ENCODE measurements at places on chromosomes 11 and 22.

- no peak for DNase-seq
Measured at GRCh38 chr11:61785837-61786402, 6.5 kb downstream of the TMEM258 start.

GRCh38 chr22:18078329-18079041 lies 695 bp downstream of the PEX26 start:
- DNase-seq, result peak; percentile 28

DNA sequence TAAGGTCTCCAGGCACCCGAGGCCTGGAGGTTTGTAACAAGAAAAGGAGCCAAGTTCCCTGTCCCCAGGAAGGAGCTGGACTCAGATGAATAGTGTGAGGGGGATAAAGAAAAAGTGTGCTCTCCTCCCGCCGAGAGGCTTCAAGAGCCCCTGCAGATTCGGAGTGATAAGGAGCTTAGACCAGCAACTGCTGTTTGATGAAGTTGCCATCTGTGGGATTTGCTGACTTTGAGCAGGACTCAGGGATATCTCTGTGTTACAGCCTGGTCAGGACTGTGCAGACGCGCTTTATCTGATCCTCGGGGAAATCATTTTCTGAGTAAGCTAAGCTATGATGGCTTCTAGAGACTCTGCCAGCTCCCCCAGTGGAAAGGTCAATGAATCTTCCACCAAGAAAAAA lies 1017.0 kb downstream of the TBC1D22A start:
- no peak for DNase-seq

DNA sequence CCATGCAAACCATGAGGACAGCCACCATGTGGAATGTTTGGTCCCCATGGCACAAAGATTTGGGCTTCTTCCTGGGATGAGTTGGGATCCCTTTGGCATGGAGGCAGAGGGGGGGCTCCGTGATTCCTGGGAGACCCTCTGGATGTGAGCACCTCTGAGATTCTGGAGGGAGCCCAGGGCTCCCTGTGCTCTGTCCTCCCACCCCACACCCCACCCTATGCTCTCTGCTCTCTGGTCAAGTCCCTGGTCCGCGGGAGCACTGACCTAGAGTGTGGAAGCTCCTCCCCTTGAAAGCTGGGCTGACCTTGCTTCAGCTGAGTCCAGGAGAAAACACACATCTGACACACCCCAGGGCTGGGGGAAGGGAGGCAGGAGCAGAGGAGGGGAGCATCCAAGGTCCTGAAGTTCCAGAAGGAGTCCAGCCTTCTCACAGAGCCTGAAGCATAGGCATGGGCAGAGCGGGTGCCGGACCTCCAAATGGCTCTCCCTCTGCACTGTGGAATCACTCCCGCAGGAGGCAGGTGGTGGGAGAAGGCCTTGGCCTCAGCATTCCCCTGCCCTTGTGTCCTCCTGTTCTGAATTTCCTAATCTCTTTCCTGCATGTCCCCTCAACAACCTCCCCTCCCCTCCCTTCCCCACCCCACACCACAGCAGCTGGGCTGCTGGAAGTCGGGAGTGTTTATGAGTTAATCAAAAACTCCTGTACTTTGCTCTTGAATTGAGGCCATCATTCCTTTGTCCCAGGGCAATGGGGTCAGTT lies 25.7 kb upstream of the OAF start:
- DNase-seq, result no peak

- DNase-seq, result no peak
Measured at GRCh38 chr11:69157156-69157821, 1.6 kb downstream of the SMIM38 start.

GRCh38 chr11:68081691-68082090 lies 39.5 kb downstream of the CHKA start:
- no peak for DNase-seq

- DNase-seq, result no peak
Measured at GRCh38 chr22:24553597-24554312, 1.2 kb downstream of the GUCD1 start.

- no peak for DNase-seq
Measured at GRCh38 chr11:133917921-133918607, 38.7 kb downstream of the IGSF9B start.

DNA sequence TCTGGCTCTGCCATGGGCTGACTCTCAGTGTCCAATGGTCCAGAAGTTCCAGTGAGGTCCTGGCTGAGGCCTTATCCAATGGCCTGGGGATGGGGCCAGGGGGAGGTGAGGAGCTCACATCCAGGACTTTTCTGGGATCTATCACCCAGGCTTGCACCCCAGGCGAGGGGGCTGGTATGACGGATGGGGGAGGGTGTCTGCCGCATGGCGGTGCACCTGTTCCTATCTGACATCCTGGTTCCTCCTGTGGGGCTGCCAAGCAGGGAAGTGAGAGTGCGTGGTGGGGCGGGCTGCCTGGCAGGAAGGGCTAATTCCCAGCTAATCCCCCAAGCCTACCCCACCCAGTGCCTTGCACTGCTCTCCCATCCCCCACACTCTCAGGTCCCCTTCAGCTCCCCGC lies 102.1 kb downstream of the NECTIN1 start:
- DNase-seq, result no peak

DNA sequence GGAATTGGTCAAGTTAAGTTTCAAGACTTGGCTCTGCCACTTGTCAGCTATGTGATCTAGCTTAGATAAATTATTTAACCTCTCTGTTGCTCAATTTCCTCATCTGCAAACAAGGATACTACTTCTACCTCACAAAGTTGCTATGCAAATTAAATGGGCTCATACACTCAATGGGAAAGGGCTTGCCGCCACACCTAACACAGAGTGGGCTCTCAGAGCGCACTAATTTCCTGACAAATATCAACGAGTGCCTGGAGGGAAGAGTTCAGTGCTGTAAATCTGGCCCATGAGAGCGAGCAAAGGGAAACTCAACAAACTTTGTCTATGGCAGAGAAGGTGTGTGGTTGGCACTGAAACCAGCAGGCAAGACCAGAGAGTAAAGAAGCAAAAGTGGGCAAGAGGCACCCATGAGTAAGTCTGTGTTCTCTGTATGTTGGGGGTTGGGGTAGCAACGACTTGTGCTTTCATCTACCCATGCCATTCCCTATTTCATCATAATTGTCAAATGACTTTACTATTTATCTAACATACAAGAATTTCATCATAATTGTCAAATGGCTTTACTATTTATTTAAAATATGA lies 60.7 kb upstream of the PHF21A start:
- no peak for DNase-seq

GRCh38 chr11:111230122-111230465 lies 15.4 kb upstream of the POU2AF2 start:
- DNase-seq, result no peak

GRCh38 chr22:44721213-44721612 lies 19.2 kb downstream of the PRR5 start:
- DNase-seq, result no peak

GRCh38 chr11:129268371-129268770 lies 76.2 kb upstream of the ARHGAP32 start:
- DNase-seq, result no peak

DNA sequence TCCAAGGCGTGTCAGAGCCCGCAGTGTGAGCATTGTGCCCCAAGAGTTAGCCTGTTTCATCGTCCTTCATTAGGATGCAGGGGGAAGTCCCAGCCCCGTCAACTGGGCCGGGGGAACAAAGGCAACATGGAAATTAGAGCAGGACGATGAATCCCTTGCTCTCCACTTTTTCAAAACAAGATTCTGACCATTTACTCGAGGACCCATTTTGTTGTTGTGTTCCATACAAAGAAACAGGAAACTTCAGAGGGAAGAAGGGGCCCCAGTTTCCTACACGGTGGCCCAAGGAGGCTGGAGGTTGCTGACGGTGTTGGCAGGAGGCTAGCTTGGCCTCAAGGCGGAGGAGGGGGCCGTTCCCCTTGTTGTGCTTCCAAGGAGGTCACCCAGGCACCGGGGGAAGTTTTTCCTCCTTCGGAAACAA lies 44.0 kb upstream of the SLC1A2 start:
- DNase-seq, result no peak

- peak; percentile 15 for DNase-seq
Measured at GRCh38 chr11:120985718-120986569, 38.0 kb upstream of the TBCEL start.

GRCh38 chr22:25205847-25206246 lies 6.2 kb downstream of the CRYBB3 start:
- no peak for DNase-seq

DNA sequence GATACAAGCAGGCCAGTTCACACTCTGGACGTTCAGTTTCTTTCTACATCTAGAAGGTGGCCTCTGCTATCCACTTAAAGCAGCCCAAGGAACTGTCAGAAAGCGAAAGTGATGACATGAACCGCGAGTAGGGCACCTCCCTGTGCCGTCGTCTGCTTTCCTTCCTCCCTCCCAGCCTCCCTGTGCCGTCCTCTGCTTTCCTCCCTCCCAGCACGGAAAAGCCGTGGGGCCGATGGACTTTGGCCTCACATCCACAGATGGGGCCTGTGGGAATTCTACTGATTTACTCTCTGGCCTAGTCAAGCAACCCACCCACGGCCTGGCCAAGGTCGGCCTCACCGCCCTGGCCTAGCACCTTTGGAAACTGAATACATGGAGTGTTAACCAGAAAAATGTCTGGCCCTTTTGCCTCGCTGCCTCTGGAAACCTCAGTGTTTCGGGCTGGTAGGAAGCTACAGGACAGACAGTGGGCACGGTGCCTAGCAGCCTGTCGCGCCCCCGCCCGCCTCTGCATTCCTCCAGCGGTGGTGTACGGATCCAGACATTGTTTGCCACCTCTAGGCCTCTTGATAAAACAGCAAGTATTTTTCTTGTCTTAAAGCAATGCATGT lies 14.2 kb downstream of the PEX26 start:
- no peak for DNase-seq

DNA sequence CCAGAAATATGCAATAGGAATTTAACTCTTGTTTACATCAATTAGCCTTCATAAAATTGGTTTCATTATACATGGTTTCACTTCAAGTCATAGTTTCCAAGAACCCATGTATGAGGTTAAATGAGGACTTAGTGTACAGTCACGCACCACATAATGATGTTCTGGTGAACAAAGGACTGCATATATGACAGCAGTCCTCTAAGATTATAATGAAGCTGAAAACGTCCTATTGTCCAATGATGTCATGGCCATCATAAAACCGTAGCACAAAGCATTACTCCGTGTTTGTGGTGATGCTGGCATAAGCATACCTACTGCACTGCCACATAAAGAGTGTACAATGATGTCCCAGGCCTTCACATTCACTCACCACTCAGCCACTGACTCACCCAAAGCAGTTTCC lies 31.1 kb downstream of the SMCO4 start:
- DNase-seq, result no peak

DNA sequence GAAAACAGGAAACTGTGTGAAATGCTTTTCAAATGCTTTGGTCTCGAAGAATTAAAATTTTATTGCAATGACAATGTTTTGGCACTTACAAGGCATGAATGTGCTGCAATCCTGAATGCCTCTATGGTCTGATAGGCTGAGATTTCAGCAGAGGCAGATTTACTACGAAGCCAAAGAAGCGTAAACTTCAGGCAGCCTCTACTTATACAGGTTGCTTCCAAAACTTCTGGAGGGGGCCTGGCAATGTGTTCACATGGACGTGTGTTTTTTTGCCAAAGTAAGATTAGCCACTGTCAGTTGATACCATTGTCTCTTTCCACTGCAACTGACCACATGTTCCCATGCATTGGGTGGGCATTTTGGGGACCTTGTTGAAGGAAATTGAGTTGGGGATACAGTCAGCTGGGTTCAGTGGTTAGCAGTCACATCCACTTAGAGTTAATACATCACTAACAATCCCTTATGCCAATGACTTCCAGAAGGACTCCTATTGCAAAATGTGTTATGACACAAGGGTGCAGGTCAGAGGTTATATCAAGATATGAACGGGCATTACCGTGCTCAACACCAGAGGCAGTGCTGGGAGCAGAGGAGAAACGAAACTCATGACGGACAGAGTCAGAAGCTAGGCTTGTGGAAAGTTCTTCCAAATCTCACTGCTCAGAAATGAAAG lies 48.8 kb downstream of the ABTB2 start:
- DNase-seq, result no peak

DNA sequence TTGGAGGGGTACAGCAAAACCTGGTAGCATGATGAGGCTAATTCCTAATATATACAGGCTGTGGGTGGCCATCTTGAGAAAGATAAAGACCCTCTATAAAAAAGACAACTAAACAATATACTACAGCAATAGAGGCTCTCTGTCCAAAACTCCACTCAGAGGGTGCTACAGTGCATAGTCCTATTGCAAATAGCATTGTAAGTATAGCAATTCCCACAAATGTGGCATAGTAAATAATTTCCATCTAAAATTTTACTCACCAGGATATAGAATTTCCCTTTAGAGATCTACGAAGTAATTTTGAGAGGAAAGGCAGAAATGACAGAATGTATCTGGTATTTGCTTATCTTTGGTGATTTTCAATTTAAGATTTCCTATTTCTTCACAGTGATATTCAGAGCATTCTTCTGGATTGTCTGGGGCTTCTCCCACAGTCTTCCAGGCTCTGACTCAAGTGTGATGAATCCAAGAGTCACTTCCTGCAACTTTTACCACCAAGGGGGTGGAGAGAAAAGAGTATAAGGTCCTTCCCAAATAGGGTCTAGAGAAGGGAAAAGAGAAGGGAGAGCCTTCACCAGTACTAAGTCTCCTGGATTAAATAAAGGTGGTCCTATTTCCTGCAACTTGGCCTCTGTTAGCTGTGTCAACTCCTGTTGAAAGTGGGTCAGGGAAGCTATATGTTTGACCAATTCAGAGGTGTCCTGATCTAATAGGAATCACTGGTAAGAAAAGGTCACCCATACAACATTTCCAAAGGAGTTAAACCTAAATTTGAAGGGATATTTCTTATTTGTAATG lies 1054.7 kb upstream of the CNTN5 start:
- no peak for DNase-seq

DNA sequence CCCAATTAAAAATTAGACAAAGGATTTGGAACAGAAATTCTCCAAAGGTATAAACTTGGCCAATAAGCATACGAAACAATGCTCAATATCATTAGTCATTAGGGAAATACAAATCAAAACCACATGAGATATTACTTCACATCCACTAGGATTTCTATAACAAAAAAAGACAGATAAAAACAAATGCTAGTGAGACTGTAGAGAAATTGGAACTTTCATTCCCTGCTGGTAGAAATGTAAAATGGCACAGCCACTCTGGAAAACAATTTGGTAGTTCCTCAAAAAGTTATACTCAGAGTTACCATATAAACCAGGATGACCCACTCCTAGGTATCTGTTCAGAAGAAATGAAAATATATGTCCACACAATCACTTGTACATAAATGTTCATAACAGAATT lies 71.6 kb downstream of the RPL27A start:
- DNase-seq, result no peak

GRCh38 chr11:114082767-114083181 lies 23.3 kb downstream of the ZBTB16 start:
- DNase-seq, result no peak

GRCh38 chr22:17268501-17269223 lies 49.4 kb upstream of the ADA2 start:
- no peak for DNase-seq

GRCh38 chr22:24325105-24325757 lies 54.6 kb downstream of the SPECC1L start:
- DNase-seq, result no peak

- DNase-seq, result no peak
Measured at GRCh38 chr11:82858133-82858532, 42.1 kb downstream of the PRCP start.

GRCh38 chr11:8772571-8773519 lies 90.3 kb downstream of the RPL27A start:
- DNase-seq, result no peak

- DNase-seq, result no peak
Measured at GRCh38 chr22:17897426-17897825, 123.2 kb upstream of the BID start.

- no peak for DNase-seq
Measured at GRCh38 chr11:35558513-35558912, 33.1 kb upstream of the PAMR1 start.

Data from stimulated activated CD8-positive, alpha-beta memory T cell treated with anti-CD3 and anti-CD28 coated beads, Interleukin-2, amount 100 ng/mL, for 48 hours (primary cell).